ENCODE measurements at places on chromosomes 13 and 19. TPM values are rescaled to one million over a fixed set of nuclear protein-coding genes. Genes with fewer than 3 reads are reported as not detected.

GRCh38 chr19:7288977-7289376 is 5.2 kb downstream of the INSR start:
- H3K36me3 ChIP-seq: no peaks in the 10 kb centered on the region
- no peaks in the 10 kb centered on the region for H3K4me1 ChIP-seq
- no peak overlapping the region for H3K4me3 ChIP-seq
- H3K27me3 ChIP-seq: peaks cover 4% of the 10 kb centered on the region
- peak; percentile 48 for DNase-seq

DNA sequence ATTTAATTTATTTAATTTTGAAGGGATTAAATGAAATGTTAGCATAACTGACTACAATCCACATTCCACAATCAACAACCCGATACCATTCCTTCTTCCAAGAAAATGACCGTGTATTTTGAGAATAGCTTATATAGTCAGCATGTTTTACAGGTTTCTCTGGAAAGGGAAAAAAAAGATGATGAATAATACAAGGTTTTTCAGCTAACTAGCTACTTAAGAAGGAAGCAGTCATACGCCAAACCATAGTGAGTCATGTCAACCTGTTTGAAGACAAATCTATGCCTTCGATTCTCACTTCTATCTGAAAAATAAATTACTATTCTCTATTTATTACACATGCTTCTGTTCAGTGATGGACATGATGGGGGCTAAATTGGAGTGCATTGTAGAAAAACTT is 258.6 kb downstream of the EFNB2 start:
- no peak overlapping the region for H3K27ac ChIP-seq

The LPAR2 gene
- total RNA-seq: 0.72 TPM

The ADGRE2 gene
- 0.59 TPM for total RNA-seq

DNA sequence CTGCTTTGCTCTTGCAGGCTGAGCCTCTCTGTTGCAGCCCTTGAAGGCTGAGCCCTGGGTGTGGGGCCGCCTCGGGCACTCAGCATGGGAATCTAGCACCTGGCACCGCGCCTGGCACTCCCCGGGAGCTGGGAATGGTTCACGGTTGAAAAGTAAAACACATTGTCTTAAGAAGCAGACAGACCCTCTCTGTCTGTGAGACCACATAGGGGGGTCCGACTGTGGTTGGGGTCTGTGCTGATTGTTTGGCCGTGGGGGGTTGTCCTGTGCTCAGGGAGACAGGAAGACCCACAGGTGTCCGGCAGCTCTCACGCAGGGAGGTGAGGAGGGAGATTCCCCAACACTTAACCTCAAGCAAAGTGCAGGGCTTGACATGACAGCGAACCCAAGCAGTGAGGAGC is 64.8 kb downstream of the SOX1 start:
- peak; percentile 62 for DNase-seq
- H3K4me1 ChIP-seq: no peaks in the 10 kb centered on the region
- H3K27ac ChIP-seq: no peak overlapping the region
- no peak overlapping the region for H3K4me3 ChIP-seq

All from osteoblast (primary cell).